ENCODE measurements at places on chromosomes 2 and 18.

DNA sequence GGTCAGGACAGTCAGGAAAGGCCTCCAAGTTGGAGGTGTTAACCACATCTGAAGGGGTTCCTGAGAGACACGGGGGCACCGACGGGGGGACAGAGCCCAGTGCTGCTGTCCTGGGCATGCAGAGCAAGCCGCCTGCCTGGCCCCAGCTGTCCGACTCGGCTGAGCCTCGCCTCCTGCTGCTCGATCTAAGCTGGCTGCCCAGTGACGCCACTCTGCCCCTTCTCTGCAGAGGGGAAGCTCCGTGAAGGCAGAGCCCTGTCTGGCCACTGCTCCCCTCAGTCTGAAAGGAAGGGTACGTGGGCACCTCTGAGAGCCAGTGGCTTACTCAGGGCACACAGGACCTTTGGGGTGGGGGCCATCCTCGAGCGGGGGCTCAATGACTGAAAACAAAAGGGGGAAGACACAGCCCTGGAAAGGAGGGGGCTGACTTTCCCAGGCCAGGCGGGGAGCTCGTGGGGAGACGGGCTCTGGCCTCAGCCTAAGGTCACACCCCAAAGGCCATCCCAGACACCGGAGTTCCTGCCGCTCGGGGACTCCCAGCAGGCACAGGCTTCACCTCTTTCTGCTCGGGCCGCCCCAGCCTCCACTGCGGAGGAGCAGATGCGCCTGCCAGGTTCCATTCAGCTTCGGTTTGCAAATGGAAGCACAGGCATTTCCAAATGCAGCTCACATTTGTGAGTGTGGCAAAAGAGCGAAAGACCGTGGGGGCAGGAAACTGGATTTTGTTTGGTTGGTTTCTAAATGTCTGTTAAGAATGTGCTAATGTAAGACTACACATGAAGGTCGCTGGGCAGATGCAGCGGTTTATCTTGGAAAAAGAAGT, 136.9 kb downstream of the HDAC4 start:
- DNase-seq, result no peak

GRCh38 chr18:23585007-23585871, 1.1 kb downstream of the NPC1 start:
- DNase-seq, result peak; percentile 35

- DNase-seq, result no peak
Observed at GRCh38 chr18:54090856-54091255, 133.6 kb downstream of the MBD2 start.

GRCh38 chr2:39938035-39938835, 159.2 kb upstream of the THUMPD2 start:
- no peak for DNase-seq

- no peak for DNase-seq
Observed at GRCh38 chr2:236081171-236081570, 87.0 kb downstream of the GBX2 start.

DNA sequence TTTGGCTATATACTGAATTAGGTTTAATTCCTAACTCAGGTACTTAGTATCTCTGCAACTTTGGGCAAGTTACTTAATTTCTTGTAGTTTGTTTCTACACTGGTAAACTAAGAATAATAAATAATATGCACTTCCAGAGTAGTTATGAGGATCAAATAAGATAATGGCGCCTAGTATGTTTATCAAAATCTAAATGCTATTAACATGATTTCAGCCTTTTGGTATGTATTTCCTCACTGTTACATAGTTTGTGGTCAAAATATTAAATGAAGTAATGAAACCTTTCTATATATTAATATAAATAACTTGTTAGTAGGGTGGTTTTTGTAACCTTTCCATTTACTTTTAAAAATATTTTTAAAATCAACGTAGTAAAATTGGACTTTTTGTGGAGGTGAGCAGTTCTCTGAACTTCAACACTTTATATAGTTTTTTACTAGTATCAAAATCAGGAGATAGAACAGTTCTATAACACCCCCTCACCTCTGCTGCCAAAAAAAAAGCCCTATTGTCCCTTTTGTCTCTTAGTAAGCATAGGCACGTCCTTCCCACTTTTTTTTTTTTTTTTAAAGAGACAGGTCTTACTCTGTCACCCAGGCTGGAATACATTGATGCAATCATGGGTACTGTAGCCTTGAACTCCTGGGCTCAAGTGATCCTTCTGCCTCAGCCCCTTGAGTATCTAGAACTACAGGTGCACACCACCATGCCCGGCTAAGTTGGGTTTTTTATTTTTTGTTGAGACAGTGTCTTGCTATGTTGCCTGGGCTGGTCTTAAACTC, 44.8 kb downstream of the RAB3GAP1 start:
- no peak for DNase-seq

DNA sequence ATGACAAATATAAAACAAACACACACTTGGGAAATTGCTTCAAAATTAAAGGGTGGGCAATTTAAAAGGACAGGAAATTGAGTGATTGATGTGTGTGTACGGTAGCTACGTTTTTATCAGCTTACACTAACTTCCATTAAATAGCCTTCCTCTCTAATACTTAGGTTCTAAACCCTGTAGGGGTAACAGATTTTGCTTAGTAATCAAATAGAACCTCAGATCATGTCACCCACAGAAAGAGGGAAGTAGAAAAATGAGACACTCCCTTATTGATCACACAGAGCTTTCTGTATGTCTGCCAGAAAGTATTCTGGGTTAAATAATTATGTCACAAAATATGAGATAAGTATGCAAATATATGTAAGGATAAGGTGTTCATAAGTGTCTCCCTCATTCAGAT, 93.3 kb downstream of the ICA1L start:
- peak; percentile 32 for DNase-seq

- no peak for DNase-seq
Observed at GRCh38 chr2:27849558-27850205, 40.5 kb downstream of the RBKS start.

DNA sequence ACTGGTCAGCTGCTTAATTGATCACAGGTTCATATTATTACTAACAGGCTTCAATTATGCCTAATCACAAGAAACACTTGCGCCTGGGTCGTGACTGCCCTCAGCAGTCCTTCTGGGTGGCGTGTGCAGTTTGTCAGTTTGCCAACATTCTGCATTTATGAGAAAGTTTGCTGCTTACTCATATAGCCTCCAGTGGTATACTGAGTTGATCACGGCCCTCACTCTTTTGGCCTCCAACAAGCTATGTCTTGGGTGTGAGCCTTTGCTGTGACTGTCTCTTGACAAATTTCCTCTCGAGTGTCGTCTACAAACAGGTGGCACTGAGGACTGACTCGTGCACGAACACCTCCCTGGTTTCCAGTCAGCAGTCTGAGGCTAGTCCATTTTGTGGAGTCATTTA, 27.3 kb downstream of the DCDC2C start:
- DNase-seq, result no peak

- no peak for DNase-seq
Observed at GRCh38 chr2:238247841-238248453, 8.1 kb upstream of the HES6 start.

- DNase-seq, result no peak
Observed at GRCh38 chr2:205995260-205995659, 90.7 kb downstream of the INO80D start.

- no peak for DNase-seq
Observed at GRCh38 chr2:110871637-110872036, 139.3 kb downstream of the ACOXL start.

DNA sequence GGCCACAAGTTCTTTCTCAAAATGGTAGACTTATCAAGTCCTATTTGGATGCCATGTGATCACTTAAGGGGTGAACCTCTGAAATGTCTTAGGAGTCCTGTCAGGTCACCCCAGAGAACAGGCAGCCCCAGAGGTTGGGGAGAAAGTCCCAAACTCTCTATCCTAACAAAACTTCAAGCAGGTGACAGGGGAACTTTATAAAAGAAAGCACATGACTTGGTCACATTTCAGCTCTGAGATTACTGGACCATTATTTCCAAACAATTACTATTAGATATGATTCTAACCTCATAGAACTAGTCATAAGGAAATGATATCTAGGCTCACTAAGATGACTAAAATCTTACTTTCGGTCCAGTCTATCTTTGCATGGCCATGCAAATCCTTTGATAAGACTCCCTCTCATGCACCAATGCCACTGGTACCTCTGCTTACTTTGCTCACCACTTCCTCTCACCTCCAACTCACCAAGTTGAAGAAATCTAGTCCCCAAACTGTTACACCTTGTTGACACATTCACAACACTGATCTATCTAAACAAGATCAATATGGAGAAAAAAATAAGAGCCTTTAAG, 107.0 kb downstream of the GALNT14 start:
- no peak for DNase-seq

GRCh38 chr2:188142636-188143295, 148.9 kb upstream of the GULP1 start:
- no peak for DNase-seq

All from GM13976 (cell line).